Fibroblast of skin of right quadriceps (primary cell): ENCODE measurements at places on chromosomes 2 and 18.
A peak's percentile ranks its signal among the peaks of the same experiment; 100 is the strongest.

DNA sequence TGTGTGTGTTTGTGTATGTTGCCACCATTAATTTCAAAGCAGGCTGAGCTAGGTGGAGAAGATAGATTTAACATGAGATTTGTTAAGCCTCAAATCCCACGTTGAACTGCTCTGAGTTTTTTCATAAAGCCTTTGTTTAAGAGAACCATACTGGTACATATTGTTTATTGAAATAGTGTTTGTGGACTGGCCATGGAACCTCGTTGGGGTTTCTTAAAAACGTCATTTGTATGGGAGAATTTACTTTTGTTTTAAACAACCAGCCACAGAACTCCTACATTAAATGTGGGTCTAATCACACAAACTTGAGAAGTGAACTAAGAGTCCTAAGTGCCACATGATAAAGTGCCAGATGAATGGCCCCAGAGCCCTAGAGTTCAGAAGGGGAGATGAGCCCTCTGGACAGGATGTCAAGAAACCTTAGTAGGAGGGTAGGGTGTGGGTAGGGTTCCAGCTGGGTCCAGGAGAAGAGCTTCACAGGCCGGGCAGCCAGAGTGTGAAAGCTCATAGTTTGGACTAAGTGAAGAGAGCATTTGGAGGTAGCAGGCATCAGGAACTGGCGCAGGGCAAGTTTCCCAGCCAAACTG is 120.6 kb upstream of the EML6 start:
- no peak for DNase-seq

- no peak for DNase-seq
Observed at GRCh38 chr2:96649342-96649741, 6.8 kb downstream of the FER1L5 start.

GRCh38 chr2:45690231-45690630 is 38.8 kb downstream of the PRKCE start:
- no peak for DNase-seq

DNA sequence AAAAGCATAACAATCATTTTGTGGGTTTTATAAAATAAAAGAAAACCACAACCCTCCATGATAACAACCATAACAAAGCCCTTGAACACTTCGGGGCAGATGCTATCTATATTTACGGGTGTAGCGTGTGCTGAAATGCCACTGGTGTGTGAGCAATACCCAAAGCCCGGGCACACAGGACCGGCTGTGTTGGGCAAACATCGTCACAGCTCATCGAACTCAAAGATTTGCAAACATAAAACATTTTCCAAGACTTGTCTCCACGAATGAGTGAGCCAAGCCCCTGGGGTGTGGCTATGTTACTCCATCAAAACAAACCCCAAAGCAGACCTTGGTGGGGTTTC is 290.2 kb downstream of the LPIN1 start:
- no peak for DNase-seq

- no peak for DNase-seq
Observed at GRCh38 chr2:8151888-8152287, 530.0 kb upstream of the ID2 start.

GRCh38 chr18:80107426-80107825 is 1.6 kb upstream of the ADNP2 start:
- DNase-seq: no peak

DNA sequence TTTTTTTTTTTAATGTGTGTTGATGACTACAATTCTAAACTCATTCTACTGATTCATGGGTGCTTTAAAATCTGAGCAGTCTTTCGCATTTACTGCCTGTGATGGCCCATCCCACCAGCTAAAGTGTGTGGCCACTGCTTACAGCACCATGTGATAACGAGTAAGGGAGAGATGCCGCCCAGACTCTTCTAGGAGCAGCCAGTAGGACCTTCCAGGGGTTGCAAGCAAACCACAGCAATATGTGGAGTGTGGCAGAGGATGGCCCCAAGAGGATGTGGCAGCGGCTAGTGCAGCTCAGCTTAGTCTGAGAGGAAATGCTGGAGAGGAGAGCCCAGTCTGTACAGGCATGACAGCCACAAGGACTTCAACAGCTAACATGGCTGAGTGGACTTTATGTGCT is 14.9 kb downstream of the IL1B start:
- no peak for DNase-seq

DNA sequence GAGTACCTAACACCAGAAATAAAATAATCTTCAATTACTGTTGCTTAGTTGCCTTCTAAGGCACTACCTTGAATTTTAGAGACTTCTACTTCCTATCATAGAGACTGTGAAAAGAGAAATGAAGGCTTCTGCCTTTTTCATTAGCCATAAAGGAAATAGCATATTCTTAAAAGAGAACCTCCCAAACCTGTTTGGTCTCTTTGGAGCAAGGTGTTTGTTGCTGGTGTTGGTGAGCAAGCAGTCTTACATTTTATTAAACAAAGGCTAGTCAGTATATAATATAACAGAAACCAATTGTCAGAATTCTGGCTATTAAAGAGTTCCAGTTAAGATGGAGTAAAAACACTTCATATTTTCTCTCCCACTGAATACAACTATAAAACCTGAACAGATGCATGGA is 116.4 kb downstream of the TAF4B start:
- no peak for DNase-seq

DNA sequence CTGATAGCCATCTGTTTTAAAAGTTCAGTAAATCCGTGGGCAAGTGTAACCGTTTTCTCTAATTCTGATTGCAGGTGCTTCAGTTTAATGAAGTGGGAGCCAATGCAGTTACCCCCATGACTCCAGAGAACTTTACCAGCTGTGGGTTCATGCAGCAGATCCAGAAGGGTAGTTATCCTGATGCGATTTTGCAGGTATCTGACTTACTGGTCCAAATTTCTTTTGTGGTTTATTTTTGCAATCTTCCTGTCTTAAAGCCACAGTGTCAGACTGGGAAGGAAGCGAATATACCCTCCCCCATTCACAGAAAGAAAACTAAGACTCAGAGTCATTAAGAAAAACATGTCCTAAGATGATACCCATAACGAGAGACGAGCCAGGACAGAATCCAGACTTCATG is 7.7 kb downstream of the SERPINB2 start:
- no peak for DNase-seq

DNA sequence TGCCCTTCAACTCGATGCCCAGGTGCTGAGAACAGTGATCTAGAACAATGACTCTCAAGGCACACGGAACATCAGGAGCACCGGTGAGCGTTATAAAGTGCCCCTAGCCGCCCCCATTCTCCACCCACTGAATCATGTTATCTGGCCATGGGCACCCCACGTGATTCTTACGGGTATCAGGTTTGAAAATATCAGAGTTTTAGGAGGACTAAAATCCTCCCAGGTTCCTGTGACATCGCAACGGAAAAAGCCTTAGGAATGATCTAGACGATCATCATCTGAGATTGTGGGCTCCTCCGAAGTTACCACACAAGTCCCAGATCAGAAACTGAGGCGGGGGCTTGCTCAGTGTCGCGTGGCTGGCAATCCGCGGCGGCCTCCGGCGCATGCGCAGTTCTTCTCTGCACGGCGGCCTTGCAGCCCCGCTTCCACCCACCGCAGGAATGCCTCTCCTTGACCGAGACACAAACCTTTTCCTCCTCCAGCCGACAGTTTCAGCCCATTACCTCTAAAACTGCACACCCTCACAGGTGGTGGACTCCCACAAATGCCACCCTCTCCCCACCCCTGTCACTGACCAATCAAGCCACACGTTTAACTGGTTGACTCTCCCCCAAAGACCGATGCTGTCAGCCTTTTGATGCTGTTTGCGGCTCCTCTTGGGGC is 5.8 kb upstream of the MRPL33 start:
- DNase-seq: peak; percentile 44

GRCh38 chr2:102698369-102699111 is 63.3 kb upstream of the TMEM182 start:
- no peak for DNase-seq

GRCh38 chr2:10546975-10547391 is 98.9 kb upstream of the ODC1 start:
- DNase-seq: peak; percentile 59

- DNase-seq: no peak
Observed at GRCh38 chr2:217788669-217789002, 214.2 kb downstream of the TNS1 start.

- no peak for DNase-seq
Observed at GRCh38 chr2:20676353-20677215, 9.6 kb downstream of the GDF7 start.

DNA sequence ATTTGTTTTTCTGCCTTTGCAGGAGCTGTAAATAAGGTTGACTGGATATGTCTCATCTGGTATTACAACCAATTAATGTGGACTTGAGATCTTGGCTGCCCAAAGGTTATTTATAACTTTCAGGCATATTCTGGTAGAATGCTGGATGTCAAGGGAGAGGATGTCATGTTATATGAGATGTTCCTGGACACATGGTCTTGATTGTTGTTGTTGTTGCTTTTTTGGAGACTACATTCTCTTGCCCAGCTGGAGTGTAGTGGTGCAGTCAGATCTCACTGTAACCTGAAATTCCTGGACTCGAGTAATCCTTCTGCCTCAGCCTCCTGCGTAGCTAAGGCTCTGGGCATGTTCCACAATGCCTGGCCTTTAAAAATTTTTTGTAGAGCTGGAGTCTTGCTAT is 83.3 kb downstream of the LCLAT1 start:
- DNase-seq: no peak

DNA sequence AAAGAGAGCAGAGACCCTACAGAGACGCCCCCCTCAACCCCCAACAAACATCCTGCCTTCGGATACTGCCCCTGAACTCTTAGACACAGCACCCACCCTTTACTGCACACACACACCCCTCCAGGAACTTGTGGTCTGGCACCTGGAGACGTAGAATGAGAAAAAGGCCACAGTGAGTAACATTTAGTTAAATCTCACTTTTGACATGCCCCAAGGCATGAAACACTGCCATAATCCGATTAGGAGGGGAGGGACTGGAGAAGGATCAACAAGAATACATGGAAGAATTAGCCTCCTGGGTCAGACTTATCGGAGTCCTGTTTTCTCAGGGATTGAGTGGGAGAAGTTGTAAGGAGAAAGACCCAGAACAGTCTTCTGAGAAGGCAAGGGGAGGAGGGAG is 4.1 kb downstream of the CDK5R2 start:
- DNase-seq: no peak
